ENCODE measurements at places on chromosomes 2 and 18.

- peak; percentile 76 for DNase-seq
Measured at GRCh38 chr2:234378440-234378839, 118.4 kb downstream of the ARL4C start.

GRCh38 chr2:189375842-189376241 is 65.4 kb upstream of the WDR75 start:
- no peak for DNase-seq

DNA sequence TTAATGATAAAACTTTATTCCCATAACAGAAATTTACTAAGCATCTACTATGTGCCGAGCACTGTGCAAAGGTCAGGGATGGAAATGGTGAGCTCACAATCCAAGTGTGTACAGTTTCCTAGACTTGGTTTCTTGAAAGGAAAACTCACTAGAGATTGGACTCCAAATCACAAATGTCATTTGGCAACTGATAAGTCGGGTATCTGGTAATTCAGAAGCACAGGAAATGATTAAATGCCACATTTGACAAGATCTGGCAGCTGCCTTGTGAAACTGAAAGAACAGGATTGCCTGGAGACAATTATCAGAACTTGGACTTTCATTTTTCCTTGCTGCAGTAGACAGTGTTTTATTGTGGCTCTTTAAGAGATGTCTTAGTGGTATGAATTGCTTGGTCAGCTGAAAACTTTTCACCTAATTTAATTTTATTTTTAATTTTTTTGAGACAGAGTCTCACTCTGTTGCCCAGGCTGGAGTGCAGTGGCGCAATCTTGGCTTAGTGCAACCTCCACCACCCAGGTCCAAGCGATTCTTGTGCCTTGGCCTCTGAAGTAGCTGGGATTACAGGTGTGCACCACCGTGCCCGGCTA is 19.2 kb downstream of the ITGA6 start:
- no peak for DNase-seq

DNA sequence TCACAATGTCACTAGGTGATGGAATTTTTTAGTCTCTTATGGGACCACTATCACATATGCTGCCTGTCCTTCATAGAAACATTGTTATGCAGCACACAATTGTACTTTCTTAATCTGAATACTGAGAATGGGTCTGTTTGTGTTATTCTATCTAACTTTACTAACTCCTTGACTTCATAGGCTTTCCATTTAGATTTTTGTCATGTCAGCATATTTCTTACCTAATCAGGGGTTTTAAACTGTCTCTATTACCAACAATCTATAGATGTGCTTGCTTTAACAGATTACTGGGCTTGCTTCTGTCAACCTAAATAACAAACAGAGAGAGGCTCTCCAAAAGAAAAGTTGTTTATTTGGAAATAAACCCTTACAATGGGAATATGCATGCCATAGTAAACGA is 289.6 kb upstream of the ZNF804A start:
- DNase-seq = no peak

- DNase-seq = peak; percentile 19
Measured at GRCh38 chr2:13050764-13051163, 334.0 kb downstream of the TRIB2 start.

GRCh38 chr2:231661422-231662027 is 46.8 kb upstream of the PTMA start:
- no peak for DNase-seq

DNA sequence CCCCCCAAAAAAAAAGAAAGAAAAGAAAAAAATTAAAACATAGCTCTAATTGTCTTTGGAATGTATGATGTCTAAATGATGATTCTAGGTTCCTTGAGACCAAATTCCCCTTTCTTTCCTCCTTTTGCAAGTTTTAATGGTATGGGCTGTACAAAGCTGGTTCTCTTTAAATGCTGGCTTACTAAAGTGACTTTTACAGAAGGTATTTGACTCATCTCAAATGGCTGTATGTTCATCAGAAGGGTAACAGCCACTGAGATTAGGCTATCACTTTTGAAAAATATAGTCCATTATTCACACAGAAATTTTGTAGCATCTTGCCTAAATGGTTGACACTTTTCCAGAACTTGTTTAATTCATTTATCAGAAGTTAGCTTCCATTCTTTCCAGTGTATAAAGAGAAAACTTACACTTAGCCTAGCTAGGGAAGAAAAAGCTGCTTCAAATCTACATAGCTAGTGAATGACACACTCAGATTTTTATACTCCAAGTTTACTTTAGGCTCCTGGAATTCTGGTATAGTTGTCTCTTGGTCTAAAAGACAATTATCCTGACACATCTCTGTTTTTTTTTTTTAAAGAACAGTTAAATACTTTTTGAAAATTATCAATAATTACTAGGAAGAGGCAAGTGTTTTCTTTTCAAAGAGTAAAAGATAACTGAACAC is 622.6 kb downstream of the LRP1B start:
- no peak for DNase-seq

DNA sequence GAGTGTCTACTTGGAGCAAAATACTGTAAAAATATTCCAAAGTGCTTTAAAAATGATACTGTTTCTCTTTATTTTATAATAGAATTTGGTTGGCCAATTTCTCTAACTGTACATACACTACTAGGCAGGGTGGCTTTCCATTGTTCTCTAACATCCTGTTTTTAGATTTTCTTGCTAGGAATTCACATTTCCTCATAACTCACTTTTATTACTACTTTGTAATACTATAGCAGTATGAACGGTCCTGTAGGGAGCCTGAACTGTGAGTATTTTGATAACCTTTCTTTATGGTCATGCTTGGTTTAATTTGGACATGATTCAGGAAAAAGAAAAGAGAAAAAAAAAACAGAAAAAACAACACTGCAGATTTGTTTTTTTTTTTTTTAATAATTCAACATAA is 37.8 kb downstream of the GCG start:
- no peak for DNase-seq

- peak; percentile 0 for DNase-seq
Measured at GRCh38 chr18:51890762-51891161, 449.2 kb upstream of the DCC start.

DNA sequence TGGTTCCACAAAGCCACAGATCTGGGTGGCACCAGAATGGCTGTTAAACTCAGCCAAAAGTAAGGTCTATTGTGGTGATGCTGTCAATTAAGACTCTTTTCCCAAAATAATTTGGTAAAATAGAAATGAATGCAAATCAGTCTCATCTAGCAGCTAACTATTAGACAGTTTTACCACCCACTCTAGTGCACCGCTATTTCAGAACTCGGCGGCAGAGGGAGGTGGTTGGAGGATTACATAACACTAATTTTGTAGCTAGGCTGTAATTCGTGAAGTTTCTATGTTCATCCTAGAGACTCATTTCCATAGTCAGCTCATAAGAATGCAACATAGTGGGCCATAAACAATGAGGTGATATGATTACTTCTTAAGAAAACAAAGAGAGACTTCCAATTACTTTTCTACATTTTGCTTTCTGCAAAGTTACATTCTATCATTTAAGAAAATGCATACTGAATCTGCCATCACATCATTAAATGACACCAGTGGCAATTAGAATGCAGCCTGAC is 413.8 kb downstream of the FBXO15 start:
- no peak for DNase-seq

DNA sequence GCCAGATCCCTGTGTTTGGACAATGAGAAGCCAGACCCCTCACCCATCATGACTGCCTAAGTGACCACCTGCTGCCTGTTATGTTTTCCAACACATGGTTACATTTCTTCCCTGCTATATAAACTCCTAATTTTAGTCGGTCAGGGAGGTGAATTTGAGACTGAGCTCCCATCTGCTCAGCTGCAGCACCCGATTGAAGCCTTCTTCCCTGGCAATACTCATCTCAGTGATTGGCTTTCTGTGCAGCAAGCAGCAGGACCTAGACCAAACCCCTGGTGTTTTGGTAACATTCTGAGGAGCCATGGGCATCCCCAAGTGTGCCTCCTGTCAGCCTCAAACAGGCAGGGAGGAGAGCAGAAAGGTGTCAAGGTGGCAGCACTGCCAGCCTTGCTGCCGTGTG is 141.2 kb downstream of the CD8B2 start:
- DNase-seq = no peak

DNA sequence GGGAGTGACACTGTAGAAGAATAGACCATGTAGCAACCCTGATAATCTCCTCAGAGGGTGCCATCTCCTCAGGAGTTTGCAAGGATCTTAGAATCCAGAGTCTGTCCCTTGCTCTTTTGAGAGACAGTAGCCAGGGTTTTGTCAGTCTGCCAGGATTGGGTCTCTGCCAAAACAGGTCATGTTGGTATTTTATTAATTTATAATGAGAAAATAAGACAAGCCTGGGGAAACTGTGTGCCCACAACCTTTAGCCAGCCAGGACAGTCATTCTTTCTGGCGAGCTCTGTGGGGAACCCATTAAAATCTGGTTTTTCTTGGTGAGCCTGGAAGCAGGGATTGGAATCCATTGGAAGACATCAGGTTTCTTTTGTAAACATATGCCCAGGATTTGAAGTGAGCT is 78.6 kb downstream of the PTPRM start:
- DNase-seq = no peak

GRCh38 chr2:35978218-35978617 is 377.4 kb upstream of the CRIM1 start:
- no peak for DNase-seq

- no peak for DNase-seq
Measured at GRCh38 chr2:172965433-172966212, 110.0 kb upstream of the MAP3K20 start.

DNA sequence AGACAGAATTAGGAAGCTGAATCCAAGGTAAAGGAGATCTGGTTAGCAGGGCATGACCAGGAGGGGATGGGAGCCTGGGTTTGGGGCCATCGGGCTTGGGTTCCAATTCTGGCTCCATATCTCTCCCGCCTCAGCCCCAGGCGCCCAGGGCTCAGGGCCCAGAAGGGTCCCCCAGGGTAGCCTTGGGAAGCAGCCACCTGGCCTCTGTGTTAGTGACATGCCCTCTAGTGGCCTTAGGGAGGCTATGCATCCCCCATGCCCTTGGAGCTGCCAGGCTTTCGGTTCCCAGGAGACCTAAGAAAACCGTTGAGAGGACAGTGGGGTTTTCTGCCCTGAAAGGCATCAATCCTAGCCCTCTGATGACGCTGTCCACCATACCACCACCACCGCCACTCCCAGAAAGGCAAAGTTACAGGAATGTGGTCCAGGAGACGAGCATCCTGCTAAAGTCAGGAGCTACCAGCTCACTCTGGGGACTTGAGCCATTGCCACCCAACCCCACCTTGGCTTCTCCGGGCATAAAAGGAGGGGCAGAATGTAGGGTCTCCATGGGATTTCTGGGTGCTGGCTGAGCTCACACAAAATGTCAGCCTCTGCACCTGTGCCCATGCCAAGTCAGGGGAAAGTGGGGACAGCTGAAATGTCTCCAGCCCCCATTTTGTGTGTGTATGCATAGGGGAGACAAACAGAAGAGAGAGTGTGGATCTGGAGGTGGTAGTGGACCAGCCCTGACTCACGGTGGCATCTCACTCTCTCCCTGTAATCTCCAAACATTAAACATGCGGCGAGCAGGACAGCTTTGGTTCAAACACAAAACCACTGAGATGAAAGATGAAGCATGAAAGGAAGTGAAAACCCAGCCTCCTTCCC is 56.5 kb downstream of the EMX1 start:
- DNase-seq = peak; percentile 49

DNA sequence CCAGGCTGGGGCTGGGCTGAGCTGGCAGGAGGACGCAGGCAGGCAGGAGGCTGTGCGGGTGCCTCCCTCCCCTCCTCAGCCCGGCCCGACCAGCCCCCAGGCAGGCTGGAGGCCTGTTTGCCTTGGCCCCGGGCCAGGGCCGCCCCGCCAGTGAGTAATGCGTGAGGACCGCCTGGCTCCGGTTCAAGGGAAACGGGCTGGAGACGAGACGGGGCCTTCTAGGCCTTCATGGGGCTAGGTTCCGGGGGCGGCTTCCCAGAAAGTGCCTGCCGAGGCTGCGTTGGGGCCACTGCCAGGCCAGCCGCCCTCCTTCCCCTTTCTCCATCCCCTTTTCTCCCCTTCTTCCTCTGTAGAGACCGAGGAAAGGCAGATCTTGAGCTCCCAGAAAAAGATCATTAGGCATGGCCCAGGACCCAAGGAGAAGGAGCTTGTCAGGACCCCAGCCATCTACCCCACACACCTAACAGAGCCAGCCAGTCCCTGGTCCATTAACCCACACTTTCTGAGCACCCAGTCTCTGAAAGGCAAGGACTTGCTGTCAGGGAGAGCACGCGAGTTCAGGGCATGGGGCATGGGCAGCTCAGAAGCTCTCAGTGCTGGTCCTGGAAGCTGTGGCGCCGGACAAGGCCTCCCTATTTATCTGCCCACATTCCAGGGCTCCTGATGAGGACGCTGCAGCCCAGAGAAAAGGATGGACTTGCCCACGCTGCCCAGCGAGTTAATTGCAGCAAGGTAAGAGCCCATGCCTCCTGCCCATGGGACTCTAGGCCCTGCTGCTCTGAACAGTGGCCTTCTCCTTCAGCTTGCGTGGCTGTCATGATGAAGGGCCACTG is 48.5 kb downstream of the SMAD7 start:
- peak; percentile 93 for DNase-seq

DNA sequence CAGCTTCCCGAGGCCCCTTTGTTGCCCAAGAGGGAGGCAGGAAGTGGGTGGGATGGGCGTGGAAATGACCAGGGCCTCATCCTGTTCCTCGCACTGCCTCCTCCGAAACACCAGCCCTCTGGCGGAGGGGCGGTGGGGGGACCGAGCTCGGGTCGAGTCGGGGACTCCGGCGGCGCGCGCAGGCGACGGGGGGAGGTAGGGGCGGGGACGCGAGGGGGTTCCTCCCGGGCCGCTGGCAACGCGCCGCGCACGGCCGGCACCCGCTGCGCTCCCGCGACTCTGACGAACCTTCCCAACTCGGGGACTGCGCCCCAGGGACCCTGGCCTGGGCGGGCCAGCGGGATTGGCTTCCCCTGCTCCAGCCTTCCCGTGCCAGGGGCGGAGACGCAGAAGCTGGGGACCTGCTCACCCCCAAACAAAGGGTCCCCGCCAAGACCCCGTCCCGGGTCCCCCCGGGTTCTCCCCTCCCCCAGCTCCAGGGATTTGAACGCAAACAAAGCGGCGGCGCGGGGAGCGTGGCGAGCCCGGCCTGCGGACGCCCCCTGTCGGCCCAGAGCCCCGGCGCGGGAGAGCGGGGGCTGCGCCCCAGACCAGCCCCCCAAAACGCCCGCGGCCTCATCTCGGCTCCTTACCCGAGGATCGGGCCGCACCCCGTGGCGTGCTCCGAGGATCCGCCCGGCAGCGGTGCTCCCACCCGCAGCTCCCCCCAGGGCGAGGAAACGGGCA is 1.2 kb downstream of the SEMA4C start:
- DNase-seq = peak; percentile 96

- no peak for DNase-seq
Measured at GRCh38 chr2:109365131-109365530, 236.1 kb downstream of the SH3RF3 start.

GRCh38 chr2:33412920-33413319 is 63.5 kb upstream of the RASGRP3 start:
- peak; percentile 69 for DNase-seq

DNA sequence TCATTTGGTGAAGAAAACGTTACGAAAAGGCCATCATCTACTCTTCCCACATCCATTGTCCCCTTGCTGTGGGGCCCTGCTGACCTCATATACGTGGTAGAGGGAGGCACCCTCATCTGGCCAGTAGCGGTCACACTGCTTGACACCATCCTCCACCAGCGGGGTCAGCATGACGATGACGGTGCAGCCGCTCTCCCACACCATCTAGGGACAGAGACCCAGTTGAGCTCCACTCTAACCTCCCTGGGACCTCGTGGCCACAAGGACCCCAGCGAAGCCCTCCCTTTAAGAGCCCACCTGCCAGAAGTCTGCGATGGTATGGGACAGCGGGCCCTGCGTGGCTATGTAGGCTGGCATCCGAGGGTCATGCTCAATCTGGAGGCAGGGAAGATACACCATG is 13.1 kb downstream of the PTPRN start:
- DNase-seq = no peak

Data from fibroblast of villous mesenchyme (primary cell).